T-cell (primary cell): ENCODE measurements at places on chromosomes 6 and 20.
A peak's percentile ranks its signal among the peaks of the same experiment; 100 is the strongest.

- no peak for DNase-seq
Observed at GRCh38 chr6:136969930-136970329, 47.8 kb downstream of the SLC35D3 start.

GRCh38 chr6:12474167-12475140 lies 184.3 kb downstream of the EDN1 start:
- DNase-seq = no peak

GRCh38 chr6:16183187-16183664 lies 54.3 kb downstream of the MYLIP start:
- DNase-seq = no peak

DNA sequence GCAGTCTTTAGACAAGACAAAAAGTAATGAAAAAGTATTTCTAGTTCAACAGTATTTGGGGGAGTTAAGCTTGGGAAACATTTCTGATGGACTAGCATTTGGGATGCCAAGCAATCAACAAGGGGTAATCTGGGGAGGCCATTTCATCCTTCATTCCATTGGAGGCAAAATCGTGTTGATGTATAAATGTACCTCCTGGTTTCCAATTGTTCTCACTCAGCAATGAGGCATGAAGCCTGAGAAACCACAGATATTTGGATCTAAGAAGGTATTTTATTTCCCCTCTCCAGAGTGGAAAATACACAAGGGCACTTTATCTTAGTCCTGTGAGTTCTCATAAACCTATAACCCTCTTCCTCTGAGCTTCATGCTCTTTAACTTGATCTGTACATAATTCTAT lies 68.2 kb downstream of the TBX18 start:
- DNase-seq = no peak

- peak; percentile 51 for DNase-seq
Observed at GRCh38 chr6:44002593-44003344, 124.5 kb downstream of the MRPL14 start.
